ENCODE measurements at places on chromosomes 6 and 20.

DNA sequence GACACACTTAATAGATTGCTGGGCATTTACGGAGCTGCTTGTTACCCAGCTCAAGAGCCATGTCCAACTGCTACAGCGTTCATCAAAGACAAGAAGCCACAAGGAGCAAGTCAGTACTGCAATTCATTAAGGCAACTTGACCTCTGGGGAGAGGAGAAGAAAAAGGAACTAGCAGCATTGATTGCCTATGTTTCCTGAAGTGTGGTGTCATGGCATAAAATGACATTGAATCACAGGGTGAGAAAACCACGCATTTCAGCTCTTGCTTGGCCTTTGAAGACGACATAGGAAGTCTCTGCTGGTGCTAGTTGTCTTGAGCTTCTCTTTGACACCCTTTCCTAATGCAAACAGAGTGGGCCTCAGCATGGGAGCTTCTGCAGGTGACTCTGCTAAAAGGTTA, 139.1 kb downstream of the CDH26 start:
- no peak for DNase-seq

GRCh38 chr6:52326540-52327364, 35.2 kb upstream of the PAQR8 start:
- no peak for DNase-seq

DNA sequence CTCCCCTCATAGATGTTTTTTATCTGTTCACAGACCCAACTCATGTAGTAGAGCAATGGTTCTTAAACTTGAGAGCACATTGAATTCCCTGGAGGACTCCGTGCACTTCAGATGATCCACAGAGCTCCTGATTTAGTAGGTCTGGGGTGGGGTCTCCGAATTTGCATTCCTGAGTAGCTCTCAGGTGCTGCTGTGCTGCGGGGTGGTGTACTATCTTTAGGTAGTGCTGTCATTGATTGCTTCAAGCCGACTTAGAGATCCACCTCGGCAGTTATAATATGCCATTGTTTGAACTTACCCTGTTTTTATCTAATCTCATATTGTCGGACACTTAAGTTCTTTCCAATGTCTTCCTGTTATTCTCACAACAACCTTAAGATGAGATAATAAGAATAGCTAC, 45.0 kb downstream of the BMP2 start:
- no peak for DNase-seq

- no peak for DNase-seq
These were observed 49.8 kb upstream of the THEMIS start for GRCh38 chr6:127950566-127951145.

- DNase-seq: no peak
These were observed 29.6 kb downstream of the GCNT2 start for GRCh38 chr6:10550764-10551163.

DNA sequence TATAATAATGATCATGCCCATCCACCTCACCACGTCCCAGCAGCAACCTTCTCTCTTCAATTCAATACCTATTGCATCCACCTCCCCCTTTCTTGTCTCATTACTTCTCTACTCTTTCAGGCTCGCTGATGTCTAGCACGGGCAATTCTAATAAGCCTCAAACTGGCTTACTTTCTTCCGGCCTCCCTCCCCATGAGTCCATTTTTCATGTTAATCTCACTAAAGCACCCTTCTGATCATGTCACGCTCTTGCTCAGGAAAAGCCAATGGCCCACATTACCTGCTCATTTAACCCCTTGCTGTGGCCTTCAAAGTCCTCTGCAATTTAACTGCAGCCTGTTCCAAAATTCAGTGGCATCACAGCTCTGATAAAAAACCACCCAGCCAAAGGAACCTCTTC, 105.1 kb downstream of the UTRN start:
- DNase-seq: no peak

GRCh38 chr6:125793280-125793679, 2.5 kb downstream of the NCOA7 start:
- DNase-seq: no peak

DNA sequence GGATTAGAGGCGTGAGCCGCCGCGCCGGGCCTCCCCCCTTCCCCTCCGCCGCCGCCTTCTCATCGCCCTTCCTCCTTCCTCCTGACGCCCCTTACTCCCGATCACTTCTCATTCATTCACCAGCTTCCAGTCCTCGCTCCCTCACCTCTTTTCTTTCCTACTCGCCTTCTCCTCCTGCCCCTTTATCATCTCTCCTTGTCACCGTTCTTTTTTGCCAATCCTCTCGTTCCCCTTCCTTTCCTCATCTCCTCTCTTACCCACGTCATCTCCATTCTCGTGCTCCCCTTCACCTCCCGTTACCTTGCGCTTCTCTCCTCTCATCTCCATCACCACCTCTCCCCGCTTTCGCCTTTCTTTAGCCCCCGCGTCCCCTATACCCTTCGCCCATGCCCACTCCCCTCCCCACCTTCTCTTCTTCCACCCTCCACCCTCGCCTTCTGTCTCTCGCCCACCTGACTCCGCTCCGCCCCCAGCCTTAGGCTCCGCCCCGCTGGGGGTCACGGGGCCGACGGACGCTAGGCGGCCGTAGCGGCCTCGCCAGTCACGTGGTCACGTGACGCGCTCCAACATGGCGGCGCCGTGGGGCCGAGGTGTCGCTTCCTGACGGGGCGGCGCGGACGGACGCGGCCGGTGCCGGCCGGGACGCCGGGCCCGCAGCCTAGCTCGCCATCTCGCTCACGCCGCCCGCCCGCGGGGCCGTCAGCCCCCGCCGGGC, at the start of gene ARFGEF2:
ARFGEF2 (plus strand) TSS at position 544 of the 715 bp plus-strand sequence. CDS start 179 bp downstream, outside the sequence.
- peak; percentile 95 for DNase-seq

DNA sequence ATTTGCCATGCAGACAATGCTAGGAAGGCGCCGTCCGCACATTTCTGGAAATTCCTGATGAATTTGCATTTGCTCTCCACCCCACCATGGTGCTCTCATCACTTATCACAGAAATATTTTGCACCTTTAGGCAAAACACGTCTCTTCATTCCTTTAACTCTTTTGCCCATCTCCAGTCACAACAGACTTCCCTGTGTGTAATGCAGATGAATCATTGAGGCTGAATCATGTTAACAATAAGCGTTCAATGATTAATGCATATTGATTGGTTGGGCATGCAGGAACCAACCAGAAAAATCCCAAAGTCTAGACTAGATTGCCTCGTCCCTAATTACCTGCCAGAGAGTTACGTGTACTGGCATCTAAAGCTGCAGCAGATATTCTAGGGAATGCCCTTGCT, 80.0 kb upstream of the ATXN1 start:
- no peak for DNase-seq

GRCh38 chr6:106290954-106291353, 34.6 kb downstream of the ATG5 start:
- DNase-seq: no peak

DNA sequence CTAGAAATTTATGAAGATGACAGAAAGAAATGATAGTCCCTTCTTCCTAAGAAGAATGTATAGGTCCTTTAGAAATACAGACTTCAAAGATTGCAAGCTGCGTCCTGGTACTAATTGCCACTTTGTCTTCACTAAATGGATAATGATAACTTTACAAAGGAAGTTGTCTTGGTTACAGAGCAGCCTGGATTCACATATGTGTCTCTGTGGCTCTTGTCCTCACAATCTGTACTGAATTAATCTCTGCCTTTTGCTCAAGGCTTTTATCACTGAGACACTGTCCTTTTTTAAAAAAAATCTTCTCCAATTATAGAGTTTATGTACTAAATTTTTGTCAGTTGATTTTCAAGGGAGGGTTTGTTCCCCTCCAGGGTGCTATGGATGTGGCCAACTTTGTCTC, 17.5 kb upstream of the MRAP2 start:
- no peak for DNase-seq

DNA sequence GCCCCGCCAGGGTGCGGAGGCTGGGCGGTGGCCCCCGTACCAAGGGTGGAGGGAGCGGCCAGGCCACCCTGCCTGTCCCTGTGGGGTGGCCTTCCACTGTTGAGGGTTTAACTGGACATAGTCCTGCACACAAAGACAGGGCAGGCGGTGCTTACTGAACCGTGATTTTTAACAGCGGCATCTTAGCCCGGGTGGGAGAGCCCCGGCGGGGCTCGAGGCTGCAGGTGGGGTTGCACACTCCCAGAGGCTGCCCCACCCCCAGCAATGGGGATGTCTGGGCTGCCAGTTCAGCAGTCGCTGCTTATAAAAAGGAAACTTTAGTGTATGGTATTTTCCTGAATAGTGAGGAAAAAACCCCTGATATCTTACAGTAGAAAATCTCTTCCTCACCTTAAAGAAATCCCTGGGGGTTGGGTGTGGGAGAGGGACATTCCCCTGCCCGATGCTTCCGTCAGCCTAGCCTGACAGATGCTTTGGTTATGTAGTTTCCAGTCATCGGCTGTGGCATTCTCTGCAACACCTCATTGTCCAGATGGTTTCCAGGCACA, 79.4 kb downstream of the IRF4 start:
- no peak for DNase-seq

GRCh38 chr20:40866056-40866455, 162.6 kb upstream of the TOP1 start:
- no peak for DNase-seq

DNA sequence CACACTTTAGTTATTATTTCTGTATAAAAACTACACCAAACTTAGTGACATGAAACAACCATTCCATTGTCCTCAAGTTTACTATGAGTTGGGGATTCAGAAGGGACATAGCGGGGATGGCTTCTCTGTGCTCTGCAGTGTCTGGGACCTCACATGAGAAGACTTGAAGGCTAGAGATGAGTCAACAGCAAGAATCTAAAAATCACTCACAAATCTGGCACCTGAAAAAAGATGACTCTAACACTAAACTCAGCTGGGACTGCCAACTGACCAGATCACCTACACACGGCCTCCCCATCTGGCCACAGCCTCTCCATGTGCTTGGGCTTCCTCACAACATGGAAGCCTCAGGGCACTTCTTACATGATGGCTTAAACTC, 63.0 kb upstream of the EYA2 start:
- DNase-seq: no peak

GRCh38 chr6:56691814-56692213, 49.1 kb upstream of the DST start:
- DNase-seq: no peak

DNA sequence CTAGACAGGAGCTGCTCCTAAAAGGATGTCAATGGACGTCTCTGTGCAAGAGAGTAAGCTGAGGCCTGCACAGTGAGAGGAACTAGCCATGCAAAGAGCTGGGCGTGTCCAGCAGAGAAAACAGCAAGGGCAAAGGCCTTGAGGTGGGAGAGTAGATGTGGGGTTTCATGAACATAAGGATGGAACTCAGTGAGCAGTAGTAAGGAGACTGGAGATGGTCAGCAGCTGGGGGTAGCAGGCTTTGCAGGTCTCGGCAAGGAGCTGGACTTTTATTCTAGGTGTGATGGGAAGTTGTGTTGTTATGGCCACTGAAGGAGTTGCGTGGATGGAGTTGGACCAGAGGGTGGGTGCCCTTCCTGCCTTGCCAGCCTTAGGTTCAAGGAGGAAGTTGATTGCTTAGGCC, 90.7 kb upstream of the SIRPA start:
- DNase-seq: no peak

GRCh38 chr6:6497976-6498375, 90.5 kb upstream of the LY86 start:
- DNase-seq: no peak

DNA sequence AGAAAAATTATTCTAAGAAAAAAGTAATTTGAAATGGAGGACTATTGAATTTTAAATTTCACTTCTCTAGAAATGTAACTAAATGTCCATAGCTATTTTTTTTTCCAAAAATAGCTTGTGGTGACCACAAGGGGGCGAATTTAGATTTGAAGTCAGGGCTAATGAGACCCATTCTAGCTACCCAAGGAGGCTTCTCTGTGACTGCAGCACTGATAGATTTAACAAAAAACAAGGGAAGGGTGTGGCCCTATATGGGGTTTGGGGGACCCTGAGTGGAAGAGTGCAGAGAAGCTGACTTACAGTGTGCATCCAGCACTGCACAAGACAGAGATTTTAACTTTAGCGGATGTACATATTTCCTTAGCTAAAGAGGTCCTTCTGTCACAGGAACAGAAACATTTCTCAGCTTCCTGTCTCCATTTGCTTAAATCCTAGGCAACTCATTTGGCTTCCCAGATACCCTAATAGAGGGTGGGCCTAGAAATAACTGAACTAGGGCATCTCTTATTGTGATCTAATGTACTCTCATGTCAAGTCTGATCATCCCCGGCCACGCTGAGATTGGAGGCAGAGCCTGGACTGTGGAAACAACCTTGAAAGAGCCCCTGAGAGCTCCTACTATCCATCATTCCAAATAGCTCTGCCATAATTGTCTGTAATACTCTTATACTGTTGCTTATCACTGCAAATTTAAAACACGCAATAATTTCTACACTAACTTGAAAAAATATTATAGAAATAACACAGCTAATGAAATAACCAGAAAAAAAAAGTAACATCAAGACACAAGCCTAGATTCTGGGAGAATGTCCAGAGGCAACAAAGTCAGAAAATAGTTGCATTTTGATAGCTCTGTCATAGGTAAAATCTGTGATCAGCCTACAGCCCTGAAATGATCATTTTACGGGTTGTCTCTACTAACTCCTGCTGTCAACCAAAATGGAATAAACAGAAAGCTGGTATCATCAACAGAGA, 93.6 kb downstream of the SNAP91 start:
- no peak for DNase-seq

DNA sequence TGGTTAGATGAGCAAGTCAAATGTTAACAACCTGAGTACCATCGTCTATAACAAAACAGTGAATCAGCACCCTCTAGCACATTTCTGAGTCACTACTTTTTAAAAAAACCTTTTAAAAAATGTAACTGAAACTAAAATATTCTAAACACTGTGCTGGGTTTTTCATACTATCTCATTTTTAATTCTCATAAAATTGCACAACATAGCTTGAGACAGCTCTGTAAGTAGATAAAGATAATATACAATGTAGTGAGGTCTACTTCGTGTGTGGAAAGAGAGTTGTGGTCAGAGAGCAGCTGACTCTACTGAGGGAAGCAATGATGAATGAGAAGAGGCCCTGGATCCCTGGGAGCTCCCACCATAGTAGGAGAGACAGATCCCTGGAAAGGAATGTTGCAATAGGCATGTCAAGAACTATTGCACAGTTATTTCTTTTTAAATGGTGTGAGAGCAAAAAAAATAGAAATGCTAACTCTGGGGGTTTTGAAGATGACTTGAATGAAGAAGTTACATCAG, 13.6 kb upstream of the CALHM6 start:
- DNase-seq: no peak

Data from T-helper 1 cell (primary cell).